Suppressor macrophage treated with lipopolysaccharide for 4 hours (primary cell): ENCODE measurements at places on chromosomes 3 and 15.

- no peak for DNase-seq
These were observed 348.4 kb upstream of the PLSCR5 start for GRCh38 chr3:146953511-146953981.

DNA sequence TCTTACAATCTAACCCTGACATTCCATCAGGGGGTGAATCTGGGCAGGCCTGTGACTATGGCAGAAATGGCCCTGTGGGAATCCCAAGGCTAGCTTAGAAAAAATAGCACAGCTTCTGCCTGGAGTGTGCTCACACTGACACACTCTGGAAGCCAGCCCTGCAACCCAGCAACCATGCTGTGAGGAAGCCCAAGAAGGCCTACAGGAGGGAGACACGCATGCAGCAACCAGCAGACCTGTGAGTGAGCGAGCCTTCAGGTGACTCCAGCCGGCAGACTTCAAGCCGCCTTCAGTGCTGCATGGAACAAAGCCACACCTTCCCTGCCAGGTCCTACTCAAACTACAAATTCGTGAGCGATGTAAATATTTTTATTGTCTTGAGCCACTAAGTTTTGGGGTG is 26.1 kb downstream of the RAB6B start:
- DNase-seq = no peak

- DNase-seq = no peak
These were observed 12.3 kb downstream of the TM4SF18 start for GRCh38 chr3:149321136-149321535.

DNA sequence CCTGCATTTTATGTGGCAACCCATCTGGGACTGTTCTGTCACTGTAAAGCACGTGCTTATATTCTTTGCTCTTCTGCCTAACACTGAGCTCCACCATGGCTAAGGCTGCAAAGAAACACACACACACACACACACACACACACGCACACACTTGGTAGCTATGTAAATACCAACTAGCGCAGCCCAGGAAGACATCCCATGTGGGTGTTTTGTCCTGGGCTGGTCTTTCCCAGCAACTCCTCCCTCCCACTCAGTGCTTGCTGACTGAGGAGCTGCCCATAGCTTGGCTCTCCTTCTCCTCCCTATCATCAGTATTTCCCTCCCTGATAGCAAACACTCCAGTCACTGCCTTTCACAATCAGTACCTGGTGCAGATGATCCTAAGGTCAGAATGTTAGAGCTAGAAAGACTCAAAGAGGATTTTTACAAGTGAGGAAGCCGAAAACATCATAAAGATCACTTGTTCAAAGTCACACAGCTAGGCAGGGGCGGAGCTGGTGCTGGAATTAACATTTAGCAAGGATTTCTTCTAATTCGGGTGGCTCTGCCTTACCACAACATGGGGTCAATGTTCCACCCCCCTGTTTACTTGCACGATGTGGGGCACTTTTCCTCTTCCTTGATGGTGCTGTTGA is 377.1 kb upstream of the TBL1XR1 start:
- DNase-seq = peak; percentile 50

DNA sequence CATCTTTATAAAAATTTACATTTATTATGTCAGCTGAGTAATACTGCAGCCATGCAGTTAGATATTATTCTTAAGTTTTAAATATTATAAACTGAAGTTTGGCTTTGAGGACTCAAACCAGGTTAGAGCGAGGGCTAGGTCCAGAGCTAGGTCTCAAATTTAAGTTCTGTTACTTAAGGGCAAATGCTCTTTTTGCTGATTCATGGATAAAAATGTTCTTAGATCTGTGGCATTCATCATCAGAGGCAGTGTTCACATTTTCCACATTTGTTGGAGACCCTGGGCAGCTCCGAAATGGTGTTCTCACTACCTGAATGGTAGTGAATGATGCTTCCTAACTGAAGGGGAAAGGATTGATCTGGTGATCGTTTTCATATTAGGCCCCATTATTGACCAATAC is 121.4 kb upstream of the MB21D2 start:
- no peak for DNase-seq

- peak; percentile 53 for DNase-seq
These were observed 72.3 kb downstream of the ZNF609 start for GRCh38 chr15:64532521-64533315.

GRCh38 chr3:183317271-183317670 is 64.2 kb downstream of the B3GNT5 start:
- DNase-seq = no peak

DNA sequence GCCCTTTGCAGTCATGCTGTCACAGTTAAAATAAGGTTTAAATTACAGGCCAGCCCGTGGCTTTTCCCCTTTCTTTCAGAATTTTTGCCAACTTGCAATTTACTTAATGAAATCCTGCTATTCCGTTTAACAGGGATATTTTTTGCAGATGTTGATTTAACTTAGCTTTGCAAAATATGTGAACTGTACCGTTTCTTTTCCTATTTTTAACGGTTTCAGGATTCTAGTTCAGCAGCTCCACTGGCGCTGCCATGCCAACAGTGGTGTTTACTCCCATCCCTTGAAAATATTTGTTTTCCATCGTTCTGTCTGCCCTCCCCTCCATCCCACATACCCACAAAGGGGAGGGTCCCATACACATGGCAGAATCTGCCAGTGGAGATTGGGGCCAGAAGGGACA is 54.3 kb downstream of the SMAD6 start:
- no peak for DNase-seq

- no peak for DNase-seq
These were observed 95.6 kb downstream of the DMXL2 start for GRCh38 chr15:51526955-51527354.

DNA sequence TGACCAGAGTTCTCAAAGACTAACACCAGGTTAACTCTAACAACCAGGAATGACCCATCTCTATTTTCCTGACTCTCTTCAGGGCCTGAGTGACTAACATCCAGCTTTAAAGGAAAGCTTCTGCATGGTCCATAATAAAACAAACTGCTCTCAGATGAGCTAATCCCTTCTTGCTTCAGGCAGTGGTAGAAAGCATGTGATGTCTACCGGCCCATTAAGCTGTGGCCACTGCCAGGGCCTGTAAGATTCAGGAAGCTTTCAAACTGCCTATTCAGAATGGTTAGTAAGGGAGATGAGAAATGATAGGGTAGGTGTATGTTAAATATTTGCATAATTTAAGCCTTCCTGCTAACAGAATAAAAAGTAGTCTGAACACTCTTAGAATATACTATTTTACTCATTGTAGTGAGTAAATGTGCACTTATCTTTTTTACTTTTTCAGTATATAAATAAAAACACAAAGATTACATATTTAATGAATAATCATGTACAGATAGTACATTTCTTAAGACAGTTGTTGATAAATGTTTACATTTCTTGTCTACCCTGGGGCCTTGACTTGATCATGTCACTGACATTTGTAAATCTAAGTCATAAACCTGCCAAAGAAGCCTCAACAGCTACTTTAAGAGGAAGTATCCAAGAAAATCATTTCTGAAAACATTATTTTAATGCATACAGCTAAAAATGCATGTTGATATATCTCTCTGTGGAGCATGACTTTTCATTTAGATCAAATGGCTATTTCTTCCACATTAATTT is 222.0 kb downstream of the MCTP2 start:
- DNase-seq = no peak

DNA sequence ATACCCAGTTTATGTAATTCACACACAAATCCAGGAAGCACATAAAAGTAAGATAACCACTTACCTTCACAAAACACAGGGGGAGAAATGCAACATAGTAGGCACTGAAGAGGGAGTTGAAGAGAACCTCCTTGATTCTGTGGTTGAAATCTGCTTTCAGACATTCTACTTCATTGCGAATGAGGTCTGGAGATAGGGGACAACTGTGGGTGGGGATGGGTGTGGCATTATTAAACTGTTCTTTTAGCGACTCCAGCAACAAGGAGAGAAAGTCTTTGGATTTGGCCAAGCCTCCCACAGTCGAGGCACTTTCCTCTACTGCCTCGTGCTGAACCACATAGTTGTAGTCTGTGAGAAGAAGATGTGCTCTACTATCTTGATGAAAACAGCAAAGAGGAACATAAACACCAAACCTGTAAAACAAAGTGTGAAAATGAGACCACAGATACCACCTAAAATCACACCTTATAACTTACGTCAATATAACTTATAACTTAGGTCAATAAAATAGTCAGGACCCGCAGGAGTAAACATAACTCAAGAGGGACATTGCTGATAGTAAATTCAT is 25.6 kb downstream of the TMEM39A start:
- no peak for DNase-seq

DNA sequence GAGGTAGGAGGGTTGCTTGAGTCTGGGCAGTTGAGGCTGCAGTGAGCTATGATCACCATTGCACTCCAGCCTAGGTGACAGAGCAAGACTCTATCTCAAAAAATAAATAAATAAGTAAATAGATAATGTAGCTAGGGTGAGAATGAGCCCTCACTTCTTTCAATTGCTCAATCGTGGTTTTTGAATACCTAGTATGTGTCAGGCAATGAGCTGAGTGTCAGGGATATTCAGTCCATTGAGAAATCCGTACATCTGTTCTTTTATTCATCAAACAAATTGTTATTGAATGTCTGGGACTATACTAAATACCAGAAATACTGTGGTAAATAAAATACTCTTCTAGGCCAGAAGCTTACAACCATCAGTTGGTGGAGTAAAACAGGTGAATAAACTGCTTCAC is 6.2 kb upstream of the ZNF148 start:
- no peak for DNase-seq

- no peak for DNase-seq
These were observed 17.1 kb upstream of the TASOR start for GRCh38 chr3:56700151-56700550.

- peak; percentile 5 for DNase-seq
These were observed 1.3 kb downstream of the ADAMTS9 start for GRCh38 chr3:64686446-64686908.

DNA sequence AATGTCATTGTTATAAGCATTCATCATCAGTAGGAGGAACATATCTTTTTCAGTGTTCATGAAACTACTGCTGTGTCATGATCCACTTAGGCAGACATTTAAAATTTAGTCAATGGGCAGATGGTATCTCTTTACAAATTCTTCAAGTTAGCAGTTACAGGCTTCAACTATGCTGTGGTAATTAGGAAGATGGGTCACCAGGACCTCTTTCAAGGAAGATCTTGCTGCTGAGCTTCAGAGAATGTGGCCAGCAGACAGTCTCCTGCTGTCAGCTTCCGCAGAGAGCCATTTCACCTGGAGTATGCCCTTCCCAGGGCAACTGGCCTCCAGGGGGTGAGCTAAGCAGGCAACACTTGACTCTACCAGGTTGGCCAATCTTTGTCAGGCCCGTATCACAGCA is 19.4 kb downstream of the IFT57 start:
- no peak for DNase-seq

DNA sequence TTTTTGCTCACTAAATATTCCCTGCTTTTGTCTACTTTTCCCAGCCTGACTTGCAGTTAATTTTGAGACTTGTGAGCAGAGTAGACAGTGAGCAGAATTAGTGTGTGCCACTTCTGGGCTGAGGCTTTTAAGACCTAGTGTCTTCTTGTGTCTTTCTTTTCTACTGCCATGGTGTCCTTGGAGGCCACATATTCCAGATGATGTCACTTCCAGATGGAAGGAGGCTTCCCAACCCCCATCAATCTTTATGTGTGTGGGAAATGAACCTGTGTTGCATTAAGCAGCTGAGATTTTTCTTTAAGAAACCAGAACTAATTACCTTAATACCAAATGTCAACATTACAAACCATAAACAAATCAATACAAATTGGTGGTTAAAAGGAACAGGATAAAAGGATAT is 774.7 kb upstream of the ROBO1 start:
- no peak for DNase-seq

- DNase-seq = peak; percentile 50
These were observed 775 bp downstream of the TTC21A start for GRCh38 chr3:39108200-39108710.

DNA sequence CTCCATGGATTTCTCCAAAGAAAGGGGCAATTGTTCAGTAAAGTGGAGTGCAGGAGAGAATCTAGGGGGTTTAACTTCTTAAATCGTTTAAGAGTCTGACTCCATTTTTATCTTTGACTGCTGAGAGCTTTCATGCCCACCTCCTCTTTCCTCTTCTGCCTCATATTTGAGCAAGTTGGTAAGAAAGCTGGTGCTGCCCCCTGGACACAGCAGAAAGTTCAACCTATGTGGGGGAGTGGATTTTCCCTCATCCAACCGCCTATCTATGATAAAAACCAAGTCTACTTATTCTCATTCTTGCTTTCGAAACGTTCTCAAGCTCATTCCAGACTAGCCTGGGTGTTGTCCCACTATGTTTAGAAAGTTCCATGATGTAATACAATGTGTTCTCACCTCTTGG is 26.0 kb downstream of the HHLA2 start:
- peak; percentile 30 for DNase-seq

GRCh38 chr15:68791431-68792283 is 29.0 kb downstream of the ANP32A start:
- DNase-seq = peak; percentile 63

- DNase-seq = no peak
These were observed 15.7 kb upstream of the PPARG start for GRCh38 chr3:12273045-12273695.

DNA sequence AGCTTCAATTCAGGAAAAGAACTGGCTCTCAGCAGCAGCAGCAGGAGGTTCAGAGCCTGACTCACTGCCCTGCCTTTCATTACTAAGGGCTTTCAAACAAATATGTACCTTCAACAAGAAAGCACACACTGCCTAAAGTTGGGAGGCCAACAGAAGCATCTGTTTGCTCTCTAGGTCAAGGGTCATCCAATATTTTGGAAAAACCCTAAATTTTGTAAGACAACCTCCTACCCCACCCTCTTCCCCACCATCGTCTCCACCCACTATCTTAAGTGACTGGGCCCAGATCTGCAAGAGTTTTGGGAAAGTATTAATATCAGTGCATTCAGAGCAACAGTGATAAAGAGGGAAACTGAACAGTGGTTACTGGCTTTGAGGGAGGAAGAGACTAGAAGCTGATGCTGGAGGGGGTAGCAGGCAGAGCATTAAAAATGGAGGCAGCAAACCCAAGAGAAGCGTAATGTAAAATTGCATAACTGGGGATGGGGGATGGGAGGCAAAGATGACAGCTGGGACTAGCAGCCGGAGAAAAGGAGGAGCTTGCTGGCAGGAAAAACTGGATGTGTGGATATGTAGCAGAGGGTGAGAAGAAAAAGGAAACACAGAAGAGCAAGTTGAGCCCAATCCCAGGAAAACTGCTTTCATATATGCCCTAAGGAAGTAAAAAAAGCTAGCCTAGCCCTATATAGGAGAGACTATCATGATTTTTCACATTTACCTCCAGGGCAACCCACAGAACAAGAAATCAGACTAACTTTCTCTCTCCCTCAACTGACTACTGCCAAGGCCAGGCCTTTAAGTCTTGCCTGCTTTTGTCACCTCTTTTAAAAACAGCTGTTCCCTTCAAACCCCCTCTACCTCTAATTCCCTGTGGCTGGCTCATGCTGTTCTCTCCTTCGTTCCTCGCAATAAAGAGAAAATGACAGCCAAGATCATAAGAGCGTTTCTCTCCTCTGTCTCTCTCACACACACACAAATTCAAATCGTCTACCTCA is 31.4 kb downstream of the NPTN start:
- DNase-seq = peak; percentile 48
